ENCODE measurements at places on chromosomes 2 and 18.

- no peak for DNase-seq
Measured at GRCh38 chr18:28036488-28036887, 140.4 kb downstream of the CDH2 start.

- DNase-seq: no peak
Measured at GRCh38 chr2:23564615-23564960, 179.6 kb downstream of the KLHL29 start.

DNA sequence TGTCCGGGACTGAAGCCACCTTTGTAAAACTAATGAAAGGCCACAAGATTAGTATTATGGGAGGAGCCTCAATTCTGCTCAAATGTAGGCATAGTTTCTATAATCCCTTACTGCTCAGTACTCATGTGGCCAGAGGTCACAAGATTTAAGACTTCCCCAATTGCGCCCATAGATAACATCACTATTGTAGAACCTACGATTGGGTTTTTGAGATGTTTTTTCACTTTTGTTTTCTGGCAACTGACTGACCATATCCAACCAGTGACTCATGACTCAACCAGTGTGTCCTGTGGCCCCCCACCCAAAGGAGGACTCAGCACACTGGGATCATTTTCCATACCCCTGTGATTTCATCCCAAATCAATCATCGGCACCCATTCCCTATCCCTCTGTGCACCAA is 15.2 kb upstream of the TSPYL6 start:
- no peak for DNase-seq

GRCh38 chr2:212646698-212647366 is 108.2 kb upstream of the ERBB4 start:
- DNase-seq: no peak

- no peak for DNase-seq
Measured at GRCh38 chr2:170878066-170878465, 51.0 kb upstream of the GORASP2 start.

All from cortex of kidney (tissue), 1 donor.